ENCODE measurements at places on chromosomes 13 and 19.

DNA sequence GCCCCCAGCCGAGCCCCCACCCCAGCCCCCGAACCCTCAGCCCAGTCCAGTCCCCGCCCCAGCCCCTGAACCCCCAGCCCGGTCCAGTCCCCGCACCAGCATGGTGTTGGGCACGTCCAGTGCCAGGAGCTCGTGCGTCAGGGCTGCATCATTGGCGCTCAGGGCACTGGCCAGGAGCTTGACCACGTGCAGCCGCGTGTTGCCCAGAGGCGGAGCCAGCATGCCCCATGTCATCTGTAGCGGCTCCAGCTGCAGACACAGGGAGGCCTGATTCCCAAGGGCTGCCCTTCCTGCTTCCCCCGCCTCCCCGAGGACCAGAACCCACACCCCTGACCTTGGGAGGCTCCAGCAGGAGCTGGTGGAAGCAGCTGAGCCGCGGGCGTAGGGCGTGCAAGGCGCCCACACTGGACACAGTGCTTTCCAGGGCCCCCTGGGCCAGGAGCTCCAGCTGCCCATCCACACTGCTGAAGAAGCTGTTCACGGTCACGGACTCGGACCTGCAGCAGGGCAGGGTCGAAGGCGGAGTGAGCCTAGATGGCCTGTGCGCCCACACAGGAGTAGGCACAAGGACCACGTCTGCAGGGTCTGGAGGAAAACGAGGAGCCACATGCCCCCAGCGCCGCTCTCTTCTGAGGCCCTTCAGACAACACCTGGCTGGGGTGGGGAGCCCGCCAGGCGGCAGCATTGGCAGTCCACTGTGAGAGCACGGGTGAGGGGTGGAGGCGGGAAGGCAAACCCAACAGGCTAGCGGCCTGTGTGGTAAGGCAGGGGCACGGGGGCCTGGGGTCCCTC, 12.8 kb upstream of the TMEM86B start:
- DNase-seq: no peak

DNA sequence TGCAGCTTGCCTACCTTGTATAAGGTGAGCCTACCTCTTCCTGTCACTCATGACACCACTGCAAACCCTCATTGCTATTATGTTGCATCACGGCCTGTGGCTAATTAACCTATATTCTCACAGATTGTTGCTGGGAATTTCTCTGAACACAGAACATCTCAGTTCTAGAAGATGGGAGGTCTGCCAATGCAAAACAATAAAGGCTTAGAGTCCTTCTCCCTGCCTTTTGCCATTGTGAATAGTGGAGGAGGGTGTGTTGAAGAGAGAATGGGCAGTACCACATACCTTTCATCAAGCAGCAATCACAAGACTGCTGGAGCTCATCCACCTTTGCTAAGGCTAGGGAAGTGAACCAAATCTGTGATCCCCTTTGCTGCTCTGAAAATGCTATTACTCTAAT, 34.4 kb downstream of the WDFY2 start:
- DNase-seq: no peak

GRCh38 chr19:14779151-14779550, 791 bp upstream of the ADGRE2 start:
- DNase-seq: no peak

DNA sequence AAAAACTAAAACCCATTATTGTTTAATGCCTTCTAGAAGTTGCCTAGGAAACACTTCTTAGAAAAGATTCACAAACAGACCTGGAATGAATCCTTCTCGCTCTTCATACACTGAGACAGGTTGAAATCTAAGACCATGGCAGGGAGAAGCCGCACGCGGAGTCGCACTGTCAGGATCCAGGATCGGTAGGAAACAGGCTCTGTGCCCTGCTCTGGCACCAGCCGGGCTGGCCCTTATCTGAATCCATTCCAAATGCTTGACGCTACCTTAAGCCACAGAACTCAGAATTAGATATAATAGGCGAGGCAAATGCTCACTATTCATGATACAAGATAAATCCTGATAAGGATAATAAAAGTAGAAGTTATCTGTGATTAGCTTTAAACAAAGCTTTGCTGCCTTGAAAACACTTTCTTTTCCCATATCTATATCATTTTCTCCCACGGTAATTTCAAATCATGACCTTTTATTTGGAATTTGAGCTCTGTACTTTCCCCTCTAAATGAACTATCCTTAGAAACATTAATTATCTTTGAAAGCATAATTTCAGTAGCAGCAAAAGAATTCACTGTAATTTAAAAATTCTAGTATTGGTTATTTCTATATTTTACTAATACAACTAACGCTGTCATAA, 385.6 kb downstream of the IRS2 start:
- DNase-seq: no peak

- DNase-seq: peak; percentile 87
Observed at GRCh38 chr19:46080561-46080960, 39.8 kb upstream of the IGFL4 start.

- no peak for DNase-seq
Observed at GRCh38 chr19:15396436-15396835, 16.8 kb upstream of the AKAP8 start.

- peak; percentile 96 for DNase-seq
Observed at GRCh38 chr19:8355631-8356402, 8.1 kb upstream of the ANGPTL4 start.

- peak; percentile 91 for DNase-seq
Observed at GRCh38 chr19:47253467-47253881, 2.9 kb upstream of the CCDC9 start.

- no peak for DNase-seq
Observed at GRCh38 chr19:8357007-8357521, 6.9 kb upstream of the ANGPTL4 start.

GRCh38 chr19:44866664-44867063, 20.6 kb downstream of the NECTIN2 start:
- DNase-seq: no peak

- DNase-seq: no peak
Observed at GRCh38 chr13:50406831-50407230, 391.6 kb downstream of the KCNRG start.

- peak; percentile 52 for DNase-seq
Observed at GRCh38 chr19:4524808-4525562, 6.7 kb upstream of the PLIN4 start.

GRCh38 chr19:48735031-48735615, 5.3 kb downstream of the RASIP1 start:
- peak; percentile 50 for DNase-seq

DNA sequence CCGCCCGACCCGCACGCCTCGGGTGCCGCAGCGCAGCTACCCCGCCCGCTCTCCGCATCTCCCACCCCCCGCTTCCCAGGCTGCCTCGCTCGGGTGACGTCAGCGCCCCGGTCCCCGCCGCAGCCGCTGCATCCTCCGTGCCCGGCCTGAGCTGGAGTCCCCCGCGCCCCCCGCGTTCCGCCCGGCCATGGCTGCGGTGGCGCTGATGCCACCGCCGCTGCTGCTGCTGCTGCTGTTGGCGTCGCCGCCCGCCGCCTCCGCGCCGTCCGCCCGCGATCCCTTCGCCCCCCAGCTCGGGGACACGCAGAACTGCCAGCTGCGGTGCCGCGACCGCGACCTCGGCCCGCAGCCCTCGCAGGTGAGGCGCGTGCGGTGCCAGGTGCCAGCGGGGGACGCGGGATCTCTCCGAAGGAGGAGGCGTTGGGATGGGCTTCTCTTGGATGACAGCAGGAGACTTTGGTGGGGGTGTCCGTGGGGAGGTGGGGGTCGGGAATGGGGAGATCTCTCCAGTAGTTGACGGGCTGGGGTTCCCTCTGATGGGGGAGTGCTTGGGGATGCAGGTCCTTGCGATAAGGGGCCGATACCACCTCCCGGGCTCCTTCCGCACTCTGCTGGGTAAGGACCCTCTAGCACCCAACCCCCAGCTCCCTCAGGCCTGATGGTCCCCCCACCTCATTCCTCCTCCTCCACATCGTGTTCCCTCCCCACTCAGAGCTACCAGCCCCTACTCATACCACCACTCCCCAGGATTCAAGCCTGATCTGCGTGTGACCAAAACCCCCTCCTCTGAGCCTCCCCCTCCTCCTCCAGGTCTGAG, at the start of gene TMEM59L:
Gene TMEM59L, plus strand, starts transcription at position 99 of the 817 bp plus-strand sequence. Its CDS starts 89 bp downstream, at position 188.
- peak; percentile 40 for DNase-seq

- no peak for DNase-seq
Observed at GRCh38 chr13:87878706-87879105, 207.5 kb downstream of the SLITRK5 start.

DNA sequence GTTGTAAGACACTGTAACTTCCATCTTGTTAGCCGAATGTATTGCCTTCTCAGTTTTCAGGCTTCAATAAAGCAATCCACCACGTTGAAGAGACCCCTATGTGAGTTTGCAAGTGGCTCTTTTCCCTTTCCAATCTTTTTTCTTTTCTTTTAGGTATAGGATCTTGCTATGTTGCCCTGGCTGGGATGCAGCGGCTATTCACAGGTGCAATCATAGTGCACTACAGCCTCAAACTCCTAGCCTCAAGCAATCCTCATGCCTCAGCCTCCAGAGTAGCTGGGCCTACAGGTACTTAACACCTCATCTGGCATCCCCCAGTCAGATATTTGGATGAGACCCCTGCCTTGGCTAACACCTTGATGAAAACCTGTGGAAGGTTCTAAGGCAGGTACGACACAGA, 33.5 kb upstream of the FEM1A start:
- DNase-seq: no peak

- DNase-seq: no peak
Observed at GRCh38 chr19:48654299-48655059, 8.5 kb upstream of the CA11 start.

DNA sequence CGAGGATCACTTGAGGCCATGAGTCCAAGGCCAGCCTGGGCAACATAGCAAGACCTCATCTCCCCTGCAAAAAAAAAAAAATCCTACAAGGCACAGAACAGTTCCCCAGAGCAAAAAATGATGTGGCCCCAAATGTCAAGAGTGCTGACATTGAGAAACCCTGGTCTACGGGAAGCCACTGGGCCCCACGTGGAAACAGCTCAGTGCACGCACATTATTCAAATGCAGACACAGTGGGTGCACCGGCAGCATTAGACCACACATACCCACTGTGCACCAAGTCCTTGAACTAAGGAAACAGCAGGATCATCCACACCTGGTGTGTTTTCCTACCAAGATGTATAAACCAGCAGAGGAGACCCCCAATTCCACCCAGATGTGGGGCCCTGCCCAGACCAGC, 35.0 kb upstream of the ADGRE5 start:
- no peak for DNase-seq

GRCh38 chr13:39897636-39898035, 242.2 kb downstream of the COG6 start:
- DNase-seq: no peak

GRCh38 chr13:74554569-74555275, 420.5 kb upstream of the KLF12 start:
- no peak for DNase-seq

DNA sequence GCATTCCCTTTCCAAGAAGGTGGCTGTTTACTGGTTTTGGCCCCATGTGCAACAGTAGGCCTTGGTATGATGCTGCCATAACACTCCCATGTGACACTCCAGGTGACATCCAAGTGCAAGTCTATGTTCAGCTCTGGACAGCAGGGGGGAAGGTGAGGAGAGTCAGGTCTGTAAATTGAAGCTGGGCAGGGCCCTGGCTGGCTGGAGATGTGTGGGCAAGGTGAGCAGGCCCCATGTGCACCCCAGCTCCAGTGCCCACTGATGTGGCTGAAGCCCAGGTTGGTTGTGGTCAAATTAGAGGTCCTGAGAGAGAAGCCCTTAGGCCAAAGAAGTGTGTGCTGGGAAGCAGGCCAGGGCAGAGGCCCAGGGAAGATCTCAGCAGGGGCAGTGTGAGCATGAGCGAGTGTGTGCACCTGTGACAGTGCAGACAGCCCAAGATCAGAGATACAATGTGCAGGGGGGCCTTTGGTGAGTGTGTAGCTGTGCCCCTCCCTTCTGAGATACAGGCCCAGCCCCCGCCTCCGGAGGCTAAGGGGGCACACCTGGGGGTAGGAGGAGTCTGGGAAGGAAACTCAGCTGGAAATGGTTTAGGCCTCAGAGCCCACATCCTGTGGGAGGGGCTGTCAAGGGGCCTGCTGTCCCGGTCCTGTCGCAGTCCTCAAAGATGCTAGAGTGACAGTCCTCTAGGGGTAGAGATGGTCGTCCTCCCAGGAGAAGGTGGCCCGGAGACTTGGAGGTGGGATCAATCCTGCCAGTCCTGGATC, 18.6 kb downstream of the DEDD2 start:
- DNase-seq: no peak

DNA sequence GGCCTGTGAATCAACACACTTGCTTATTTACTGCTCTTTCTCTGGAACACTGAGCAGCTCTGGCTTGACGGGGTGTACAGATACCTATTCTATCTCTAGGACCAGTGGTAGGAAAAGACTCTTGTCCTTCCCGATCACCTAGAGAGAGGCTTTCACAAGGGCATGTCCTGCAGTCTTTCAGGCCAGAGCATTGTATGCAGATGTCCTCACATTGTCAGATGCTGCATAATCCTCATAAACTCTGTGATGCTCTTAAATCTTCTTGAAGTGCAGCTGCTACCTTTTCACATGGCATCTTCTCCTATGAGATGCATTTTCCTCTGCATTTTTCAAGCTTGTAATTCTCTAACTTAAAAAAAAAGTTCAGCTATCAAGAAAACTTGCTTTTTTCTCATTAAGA, 369.4 kb downstream of the OLFM4 start:
- DNase-seq: no peak

DNA sequence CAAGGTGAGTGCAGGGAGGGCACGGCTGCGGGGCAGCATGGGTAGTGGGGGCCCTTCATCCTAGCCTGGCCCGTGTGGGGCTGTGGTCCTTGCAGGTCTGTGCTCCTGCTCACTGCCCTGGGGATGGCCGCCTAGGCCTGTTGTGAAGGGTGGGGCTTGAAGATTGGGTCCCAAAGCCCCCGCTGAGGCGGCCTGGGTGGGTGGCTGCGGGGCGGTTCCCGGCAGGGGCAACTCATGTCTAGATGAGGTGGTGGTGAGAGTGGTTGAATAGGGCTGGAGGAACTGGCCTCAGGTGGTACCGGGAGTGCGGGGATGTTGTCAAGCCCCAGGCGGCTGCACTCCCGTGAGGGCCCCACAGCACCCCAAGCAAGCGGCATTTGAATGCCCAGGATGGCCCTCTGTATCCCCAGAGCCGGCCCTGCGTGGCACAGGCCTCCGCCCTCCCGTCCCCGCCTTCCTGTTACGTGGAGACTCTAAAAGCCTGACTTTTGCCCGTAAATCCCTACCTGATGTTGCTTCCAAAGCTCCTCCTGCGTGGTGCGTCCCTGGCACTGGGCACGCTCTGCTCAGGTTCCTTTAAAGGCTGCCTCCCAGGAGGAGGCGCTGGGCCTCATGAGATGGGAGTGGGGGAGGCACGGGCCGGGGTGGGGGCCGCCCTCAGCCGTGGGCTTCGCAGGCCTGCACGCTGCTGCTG, 15.0 kb downstream of the SPPL2B start:
- DNase-seq: no peak

GRCh38 chr19:40806423-40807146, 7.6 kb downstream of the EGLN2 start:
- DNase-seq: peak; percentile 94

Measured in GM23248 (cell line).